ENCODE measurements at places on chromosomes 2 and 18.

DNA sequence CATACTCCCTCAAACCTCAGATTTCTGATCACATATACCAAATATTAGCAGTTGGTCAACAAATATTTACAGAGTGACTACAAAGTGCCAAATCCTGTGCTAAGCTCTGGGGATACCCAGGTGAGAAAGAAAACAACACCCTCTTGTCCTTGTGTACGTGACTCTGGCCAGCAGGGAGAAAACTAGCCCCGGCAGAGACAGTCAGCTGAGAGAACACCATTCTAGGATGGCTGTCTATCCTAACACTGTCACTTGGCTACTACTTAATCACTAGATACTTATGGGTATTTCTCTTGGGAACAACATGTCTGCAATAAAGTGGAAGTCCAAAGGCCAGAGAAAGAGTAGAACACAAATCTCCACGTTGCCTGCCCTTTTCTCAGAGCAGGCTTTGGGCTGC lies 57.9 kb upstream of the CD226 start:
- no peak for DNase-seq

GRCh38 chr2:173957517-173957916 lies 7.7 kb downstream of the SP3 start:
- no peak for DNase-seq

DNA sequence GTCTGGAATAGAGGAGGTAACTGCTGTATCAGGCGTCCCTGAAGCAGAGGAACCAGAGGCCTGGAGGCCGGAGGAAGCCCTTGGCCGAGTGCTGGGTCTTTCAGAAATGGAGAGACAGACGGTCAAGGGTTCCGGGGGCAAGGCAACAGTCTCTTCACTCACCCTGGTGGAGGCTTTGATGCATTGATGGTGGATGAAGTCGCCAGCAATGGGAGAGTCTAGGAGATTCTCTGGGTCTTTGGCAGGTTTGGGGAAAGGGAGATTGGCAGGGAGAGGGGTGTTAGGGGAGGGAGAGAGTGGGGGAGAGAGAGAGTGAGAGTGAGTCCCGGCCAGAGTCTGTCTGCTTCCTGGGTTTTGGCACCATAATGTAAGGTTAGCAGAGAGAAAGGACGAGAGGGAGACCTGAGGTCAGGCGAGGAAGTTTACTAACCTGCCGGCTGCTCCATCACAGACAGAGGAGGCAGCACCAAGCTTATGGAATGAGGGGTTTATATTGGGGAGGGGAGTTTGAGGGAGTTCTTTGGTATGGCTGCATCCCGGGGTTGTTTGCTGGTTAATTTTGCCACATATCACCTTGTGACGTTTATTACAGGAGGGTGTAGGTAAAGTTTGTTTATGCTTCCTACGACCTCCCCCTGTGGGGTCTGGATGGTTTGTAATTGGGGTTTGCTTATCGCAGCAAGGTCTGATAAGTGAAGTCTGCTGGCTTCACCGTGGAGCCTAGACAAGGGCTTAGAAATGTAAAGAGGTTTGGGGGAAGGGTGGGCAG lies 19.6 kb downstream of the COMMD1 start:
- DNase-seq, result no peak

DNA sequence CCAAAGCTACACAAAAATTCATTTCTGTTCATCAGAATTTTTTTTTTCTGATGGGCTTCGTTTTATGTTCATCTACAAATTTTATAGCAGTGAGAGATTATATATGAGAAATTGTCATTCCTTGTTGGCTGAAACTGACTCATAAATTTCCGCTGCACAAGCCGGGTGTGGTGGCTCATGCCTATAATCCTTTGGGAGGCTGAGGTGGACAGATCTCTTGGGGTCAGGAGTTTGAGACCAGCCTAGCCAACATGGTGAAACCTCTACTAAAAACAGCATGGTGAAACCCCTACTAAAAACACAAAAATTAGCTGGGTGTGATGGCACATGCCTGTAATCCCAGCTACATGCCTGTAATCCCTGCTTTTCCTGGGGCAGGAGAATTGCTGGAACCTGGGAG lies 72.0 kb downstream of the PLEKHM3 start:
- no peak for DNase-seq

- DNase-seq, result no peak
Observed at GRCh38 chr2:78465707-78466106, 559.8 kb upstream of the REG3G start.

Measured in activated CD4-positive, alpha-beta T cell treated with anti-CD3 and anti-CD28 coated beads for 36 hours (primary cell).